ENCODE measurements at places on chromosomes 6 and 20.

GRCh38 chr6:75244063-75244584, 523 bp upstream of the COX7A2 start:
- DNase-seq: peak; percentile 31

- DNase-seq: no peak
These were observed 142.1 kb downstream of the MYB start for GRCh38 chr6:135323202-135323668.

DNA sequence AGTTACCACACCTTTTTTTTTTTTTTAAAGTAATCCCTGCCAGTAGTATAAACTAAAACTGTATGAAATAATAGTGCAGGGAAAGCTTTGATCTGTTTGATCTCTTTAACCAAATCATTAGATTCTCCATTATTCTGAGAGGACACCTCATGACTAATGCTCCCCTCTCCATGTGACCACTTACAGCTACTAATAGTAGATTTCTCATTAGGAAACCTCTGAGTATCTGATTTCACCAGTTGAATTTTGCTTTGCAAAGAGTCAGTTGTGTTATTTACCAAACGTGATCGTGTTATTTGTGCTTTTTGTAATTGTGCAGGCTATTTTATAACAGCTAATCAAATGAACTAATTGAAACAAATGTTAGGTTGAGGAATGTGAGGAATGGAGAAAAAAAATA, 12.5 kb downstream of the CASP8AP2 start:
- no peak for DNase-seq

GRCh38 chr6:121516331-121516730, 80.9 kb downstream of the GJA1 start:
- no peak for DNase-seq

DNA sequence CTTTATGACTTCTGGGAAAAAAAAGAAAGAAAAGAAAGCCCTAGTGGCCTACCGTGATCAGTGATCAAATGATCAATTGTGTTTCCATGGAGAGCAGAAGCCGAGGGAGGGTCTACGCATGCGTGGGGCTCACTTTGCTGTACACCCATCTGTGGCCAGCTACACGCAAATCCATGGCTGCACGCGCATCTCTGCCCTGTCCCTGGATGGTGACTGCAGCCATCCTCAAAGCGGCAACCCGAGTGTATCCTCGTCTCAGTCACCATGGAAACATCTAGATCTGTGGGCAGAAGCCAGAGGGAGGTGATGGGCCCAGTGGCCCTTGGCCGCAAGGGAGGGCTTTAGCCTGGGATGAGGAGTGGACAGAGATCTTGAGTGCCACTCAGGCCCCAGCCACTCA, 785 bp upstream of the ULBP3 start:
- peak; percentile 86 for DNase-seq

- no peak for DNase-seq
These were observed 141.6 kb upstream of the EYA4 start for GRCh38 chr6:133099573-133099972.

- DNase-seq: no peak
These were observed 2.4 kb downstream of the DYNLT1 start for GRCh38 chr6:158642097-158642601.

GRCh38 chr20:37976887-37977286, 56.4 kb downstream of the TTI1 start:
- no peak for DNase-seq

DNA sequence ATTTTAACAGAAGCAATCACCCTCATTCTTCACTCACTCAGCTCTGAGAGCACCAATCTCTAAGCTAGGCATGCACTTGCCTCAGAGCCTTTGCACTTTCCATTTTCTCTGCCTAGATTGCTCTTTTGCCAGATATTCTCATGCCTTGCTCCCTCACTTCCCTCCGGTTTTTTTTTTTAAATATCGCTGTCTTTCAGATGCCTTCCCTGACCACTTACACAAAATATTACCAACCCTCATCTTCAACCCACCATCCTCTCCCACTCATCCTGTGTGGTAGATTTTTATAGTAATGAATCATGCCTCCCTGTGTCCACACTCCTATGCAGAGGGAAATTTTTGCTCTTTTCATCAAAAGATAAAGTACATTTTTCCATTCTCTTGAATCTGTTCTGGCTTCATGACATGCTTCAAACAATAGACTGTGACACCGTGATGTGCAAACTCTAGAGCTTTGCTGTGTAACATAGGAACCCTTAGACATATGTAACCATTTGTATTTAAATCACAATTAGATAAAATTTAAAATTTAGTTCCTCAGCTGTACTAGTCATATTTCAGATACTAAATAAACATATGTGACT, 437.1 kb downstream of the UTRN start:
- DNase-seq: no peak

DNA sequence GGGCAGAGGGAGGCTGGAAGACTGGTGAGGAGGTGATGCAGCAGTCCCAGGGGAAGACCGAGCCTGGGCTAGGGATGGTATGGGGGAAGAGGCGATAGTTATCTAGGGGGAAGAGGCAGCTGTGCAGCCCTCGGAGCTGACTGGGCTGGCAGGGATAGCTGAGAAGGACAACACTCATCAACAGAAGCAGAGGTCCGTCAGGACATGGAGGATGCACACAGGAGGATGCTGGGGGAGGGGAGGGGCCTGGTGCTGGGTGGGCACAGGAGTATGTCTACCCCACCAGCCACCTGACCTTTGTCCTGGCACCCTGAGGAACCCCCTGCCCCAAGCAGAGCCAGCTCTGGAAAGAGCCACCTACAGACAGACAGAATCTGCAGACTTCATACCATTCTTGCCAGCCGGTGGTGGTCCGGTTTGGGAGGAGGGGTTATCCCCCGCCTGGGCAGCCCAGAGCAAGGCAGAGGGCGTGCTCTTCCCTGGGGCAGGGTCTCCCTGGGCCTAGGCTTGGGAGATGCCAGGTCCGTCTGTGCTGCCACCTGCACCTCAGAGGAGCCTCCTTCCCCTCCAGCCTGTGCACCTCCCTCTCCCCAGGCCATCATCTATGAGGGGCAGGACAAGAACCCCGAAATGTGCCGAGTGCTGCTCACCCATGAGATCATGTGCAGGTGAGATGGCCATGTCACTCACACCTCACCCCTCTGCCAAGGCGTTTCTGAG, 14.9 kb downstream of the EBF4 start:
- DNase-seq: no peak

DNA sequence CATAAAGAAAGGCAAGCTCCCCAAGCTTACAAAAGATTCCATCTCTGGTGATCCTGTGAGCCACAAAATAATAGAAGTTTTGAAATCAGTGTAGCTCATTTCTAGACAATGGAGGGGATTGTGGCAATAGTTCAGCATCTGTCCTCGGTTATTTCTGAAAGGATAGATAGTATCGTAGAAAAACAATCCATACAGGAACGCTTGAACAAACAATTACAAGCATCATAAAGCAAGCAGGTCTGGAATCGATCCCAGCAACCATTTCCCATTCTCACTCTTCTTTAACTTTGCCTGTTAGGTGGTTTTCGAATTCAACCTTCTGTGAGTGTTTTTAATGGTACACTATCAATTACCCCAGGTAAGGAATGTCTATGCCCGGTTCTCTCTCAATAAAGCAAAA, 931.1 kb downstream of the KIF16B start:
- DNase-seq: no peak

DNA sequence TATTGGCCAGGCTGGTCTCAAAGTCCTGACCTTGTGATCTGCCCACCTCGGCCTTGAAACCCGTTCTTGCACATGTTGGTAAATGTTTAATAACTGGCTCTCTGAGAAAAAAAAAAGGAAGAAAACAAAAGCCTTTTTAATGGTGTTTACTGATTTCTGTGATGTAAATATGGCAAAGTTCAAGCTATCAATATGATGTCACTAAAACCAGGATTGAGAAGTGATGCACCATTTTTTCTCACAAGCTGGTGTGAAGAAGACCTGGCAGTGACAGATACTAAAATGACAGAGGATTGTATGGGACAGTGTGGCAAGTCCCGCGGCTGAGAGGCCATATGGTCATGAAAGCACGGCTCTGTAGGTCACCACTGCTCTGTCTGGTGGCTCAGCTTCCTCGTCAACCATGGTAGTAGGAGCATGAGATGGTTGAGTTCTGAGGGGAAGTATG, 196.3 kb upstream of the SUPT3H start:
- DNase-seq: no peak

DNA sequence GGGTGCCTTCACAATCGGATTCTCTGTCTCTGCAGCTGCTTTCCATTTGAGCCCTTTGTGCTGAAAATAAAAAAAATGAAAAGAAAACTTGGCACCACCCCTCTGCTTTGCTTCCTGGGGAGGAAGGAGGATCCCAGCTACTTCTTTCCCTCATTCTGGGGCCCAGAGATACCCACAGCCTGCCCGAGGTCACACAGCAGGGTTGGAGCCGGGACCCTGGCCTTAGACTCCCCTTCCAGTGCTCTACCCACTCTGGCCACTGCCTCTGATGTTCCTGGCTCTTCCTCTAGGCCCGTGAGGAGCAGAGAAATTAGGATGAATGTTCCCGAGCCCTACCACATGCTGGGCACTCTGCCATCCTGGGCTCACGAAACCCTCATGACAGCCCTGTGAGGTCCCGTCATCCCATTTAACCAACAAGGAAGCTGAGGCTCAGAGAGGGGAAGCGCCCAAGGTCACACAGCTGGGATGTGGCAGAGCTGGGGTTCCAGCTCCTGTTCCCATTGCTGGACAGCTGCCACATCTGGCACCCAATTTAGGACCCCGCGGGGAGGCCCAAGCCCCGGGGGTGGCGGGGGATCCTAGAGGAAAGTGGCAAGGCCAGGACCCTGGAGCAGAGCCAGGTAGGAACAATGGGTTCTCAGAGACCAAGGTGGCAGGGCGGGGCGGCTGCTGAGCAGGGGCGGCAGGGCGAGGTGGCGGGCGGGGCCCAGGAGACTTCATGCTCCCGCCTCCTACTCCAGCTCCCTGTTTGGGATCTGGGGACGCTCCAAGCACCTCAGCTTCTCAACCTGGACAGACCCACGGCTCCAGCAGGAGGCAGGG, 76.6 kb downstream of the CEBPB start:
- DNase-seq: peak; percentile 16

DNA sequence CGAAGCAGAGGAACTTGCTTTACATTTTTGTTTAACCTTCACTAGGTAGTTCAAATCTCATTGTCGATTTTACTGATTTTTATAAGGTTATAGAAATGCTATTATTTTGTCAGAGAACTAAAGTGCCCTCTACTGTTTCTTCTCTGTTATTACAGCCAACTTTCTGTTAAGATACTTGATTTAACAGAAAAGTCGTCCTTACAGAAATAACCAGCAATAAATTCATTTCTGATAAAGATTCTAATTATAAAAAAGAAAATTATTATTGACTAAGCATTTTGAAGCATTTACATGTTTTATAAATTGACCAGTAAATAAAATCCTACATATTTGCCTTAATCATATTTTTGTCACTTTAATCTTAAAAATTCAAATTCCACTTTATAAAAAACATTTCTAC, 60.8 kb downstream of the OGFRL1 start:
- peak; percentile 2 for DNase-seq

- no peak for DNase-seq
These were observed 15.1 kb downstream of the ACSS1 start for GRCh38 chr20:25042531-25043498.
